ENCODE measurements at places on chromosomes 1 and 21.
A peak's percentile ranks its signal among the peaks of the same experiment; 100 is the strongest.

DNA sequence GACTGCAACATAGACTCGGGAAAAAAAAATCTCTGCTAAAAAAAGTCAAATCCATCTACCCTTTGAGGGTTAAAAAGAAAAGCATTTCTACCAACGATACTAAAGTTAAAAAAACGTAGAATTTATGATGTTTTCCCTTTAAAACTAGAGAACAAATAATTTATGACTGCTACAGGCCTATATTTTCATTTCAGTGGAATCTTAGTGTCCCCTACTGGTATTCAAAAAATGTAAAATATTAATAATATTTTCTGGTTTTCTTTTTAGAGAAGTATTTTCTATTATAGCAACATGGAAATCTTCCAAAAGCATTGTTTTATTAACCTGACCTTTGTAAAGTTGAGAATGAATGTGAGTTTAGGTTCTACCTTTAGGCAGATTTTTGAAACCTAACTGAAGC lies 1582.2 kb downstream of the MRPL39 start:
- no peak for DNase-seq

DNA sequence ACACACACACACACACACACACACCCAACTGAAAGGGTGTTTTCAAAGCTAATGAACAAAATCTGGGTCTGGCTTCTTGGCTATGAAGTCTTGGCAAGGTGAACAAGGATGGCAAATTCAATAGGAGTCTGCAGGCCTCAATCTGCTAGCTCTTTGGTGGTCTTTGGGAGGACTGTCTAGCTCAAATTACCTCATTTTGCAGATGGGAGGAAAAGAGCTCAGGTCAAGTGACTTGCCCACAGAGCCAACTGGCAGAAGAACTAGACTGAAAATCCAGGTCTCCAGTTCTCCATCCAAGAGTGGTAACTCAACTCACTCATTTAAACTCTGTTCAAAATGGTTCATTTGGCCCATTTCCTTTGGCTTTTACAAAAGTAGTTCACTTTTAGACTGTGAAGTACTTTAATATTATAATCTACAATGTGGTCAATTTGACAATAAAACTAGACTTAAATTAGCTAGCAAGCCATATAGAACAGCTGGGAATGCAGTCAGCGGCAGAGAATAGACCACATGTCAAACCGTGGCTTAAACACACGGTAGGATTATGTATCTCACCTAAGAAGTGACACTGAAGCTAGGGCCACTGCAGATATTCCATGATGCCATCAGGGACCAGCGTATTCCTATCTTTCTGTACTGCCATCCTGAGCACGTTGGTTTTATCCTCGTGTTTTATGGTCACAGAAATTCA lies 112.9 kb downstream of the APP start:
- DNase-seq: no peak

DNA sequence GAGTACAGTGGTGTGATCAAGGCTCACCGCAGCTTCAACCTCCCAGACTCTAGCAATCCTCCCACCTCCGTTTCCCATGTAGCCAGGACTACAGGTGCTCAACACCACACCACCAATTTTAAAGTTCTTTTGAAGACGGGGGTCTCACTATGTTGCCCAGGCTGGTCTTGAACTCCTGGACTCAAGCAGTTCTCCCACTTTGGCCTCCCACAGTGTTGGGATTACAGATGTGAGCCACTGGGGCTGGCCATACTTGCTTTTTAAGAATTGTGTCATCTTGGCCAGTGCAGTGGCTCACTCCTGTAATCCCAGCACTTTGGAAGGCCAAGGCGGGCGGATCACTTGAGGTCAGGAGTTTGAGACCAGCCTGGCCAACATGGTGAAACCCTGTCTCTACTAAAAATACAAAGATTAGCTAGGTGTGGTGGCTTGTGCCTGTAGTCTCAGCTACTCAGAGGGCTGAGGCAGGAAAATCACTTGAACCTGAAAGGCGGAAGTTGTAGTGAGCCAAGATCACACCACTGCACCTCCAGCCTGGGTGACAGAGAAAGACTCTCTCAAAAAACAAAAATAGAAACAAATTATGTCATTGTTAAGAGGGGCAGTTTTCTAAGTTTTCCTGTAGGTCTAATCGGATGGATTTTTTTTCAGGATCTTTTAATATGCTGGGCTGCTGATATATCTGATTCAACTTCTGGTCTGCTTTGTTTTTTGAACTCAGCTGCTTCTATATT lies 18.7 kb downstream of the AK4 start:
- no peak for DNase-seq

DNA sequence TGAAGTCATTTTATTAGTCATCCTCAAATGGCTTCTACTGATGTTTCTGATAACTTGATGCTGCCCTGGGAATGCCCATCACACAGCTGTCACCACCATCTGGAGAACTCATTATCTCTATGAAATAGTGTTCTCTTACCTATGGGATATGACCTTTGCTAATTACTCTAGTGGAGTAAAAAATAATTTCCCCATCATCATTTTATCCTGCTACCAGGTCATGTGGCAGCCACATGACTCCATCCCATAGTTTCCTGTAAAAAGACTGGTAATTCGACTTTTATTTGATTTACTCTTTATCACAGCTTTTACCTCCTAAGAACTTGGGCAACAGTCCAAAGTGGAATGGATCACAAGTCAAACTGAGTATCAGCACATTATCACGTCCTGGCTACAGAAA lies 76.1 kb upstream of the USP25 start:
- DNase-seq: no peak

GRCh38 chr1:76066394-76066793 lies 8.2 kb upstream of the ST6GALNAC3 start:
- DNase-seq: peak; percentile 36

DNA sequence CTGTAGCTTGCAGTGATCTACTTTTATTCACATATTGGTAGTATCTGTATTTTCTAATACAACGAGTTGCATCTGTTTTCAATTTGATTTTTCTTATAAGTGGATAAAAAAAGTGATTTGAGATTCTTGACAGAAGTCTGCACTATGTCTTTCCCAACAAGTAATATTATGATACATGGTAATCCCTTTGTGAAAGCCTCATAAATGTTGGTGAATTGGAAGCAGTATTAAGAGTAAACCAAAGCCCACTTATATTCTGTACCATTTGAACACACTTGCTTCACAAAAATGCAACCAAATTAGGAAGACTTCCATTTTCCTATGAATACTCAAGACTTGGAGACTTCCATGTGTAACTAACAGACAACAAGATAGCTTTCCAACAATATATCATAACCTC lies 172.0 kb downstream of the HMCN1 start:
- no peak for DNase-seq

GRCh38 chr1:109759513-109760334 lies 4.0 kb downstream of the EPS8L3 start:
- DNase-seq: no peak

DNA sequence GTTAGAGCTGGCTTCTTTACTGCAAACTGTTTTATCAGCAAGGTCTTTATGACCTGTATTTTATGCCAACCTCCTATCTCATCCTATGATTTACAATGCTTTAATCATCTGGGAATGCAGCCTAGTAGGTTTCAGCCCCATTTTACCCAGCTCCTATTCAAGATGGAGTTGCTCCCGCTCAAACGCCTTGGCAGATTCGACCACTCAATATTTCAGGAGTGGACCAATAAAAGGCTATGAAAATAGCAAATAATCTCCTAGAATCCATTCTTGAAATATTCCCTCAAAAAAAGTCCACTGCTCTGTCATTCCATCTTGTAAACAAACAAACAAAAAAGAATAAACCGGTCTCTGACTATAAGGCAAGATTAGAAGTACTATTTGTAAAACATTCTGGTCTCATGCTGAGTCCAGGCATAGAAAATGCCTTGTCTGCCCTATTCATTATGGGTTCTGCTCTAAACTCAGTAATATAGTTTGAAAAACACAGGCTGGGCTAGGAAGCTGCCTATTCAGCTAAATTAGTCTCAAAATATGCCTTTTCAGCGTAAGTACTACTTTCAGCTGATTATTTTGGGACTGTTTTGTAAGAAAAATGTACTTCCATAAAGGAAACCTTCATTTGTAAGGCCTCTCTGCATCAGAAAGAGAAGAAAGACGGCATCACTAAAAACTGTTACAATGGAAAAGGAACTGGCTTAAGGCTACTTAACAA lies 53.0 kb downstream of the TBX19 start:
- no peak for DNase-seq

DNA sequence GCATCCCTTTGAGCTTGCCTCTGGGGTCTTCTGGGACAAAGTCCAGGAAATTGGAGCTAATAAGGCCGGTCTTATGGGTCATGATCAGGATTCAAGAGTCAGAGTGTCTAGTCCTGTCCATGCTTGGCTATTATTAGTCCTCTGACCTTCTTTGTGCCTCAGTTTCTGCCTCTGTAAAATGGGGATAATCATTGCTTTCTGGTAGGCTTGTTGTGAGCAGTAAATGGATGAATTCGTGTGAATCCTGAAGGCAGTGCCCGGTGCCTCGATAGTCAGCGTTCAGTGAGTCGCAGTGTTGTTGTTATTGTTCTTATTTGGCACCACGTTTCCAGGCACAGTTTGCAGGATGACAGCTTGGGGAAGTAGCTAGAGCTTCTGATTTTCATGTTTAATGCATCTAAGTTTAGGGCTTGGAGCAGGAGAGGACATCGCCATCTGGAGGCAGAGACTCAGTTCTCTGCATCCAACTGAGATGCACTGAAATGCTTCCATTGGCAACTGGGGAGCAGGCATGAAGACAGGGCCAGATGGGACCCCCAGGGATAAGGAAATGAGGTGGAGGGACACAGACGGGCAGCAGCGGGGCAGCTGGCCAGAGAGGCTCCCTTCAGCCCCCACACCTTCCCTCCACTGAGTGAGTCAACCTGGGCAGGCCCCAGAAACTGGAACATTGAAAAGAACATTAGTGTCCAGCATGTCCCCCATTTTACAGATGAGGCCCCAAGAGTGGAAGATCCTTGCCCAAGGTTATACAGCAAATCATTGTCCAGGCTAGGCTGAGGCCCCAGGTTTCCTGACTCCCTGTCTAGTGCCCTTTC lies 160.3 kb downstream of the PTPRU start:
- peak; percentile 11 for DNase-seq

GRCh38 chr1:61358770-61359455 lies 276.6 kb downstream of the NFIA start:
- DNase-seq: peak; percentile 37

- no peak for DNase-seq
Observed at GRCh38 chr1:116531917-116532316, 38.9 kb downstream of the CD58 start.

DNA sequence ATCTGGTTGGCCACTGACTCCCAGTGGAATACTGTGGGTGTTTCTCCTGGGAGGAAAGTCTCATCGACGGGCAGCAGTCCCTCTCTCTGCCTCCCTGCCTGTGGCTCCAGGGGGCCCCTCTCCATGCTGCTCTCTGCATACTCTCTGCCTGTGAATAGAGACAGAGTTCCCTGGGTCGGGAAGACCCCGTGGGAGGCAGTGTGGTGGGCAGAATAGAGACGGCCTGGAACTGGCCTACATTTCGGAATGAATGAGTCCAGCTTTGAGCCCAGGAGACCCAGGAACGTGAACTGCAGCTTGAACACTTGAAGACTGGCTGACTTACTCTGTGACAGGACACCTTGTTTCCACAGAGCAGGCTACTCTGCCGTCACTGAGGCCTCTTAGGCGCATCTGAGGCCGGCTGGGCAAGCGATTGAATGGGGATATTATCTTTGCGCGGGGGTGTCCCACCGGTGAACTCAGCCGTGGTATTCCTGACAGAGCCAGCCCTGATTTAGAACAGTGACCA lies 64.0 kb downstream of the KIF21B start:
- no peak for DNase-seq

DNA sequence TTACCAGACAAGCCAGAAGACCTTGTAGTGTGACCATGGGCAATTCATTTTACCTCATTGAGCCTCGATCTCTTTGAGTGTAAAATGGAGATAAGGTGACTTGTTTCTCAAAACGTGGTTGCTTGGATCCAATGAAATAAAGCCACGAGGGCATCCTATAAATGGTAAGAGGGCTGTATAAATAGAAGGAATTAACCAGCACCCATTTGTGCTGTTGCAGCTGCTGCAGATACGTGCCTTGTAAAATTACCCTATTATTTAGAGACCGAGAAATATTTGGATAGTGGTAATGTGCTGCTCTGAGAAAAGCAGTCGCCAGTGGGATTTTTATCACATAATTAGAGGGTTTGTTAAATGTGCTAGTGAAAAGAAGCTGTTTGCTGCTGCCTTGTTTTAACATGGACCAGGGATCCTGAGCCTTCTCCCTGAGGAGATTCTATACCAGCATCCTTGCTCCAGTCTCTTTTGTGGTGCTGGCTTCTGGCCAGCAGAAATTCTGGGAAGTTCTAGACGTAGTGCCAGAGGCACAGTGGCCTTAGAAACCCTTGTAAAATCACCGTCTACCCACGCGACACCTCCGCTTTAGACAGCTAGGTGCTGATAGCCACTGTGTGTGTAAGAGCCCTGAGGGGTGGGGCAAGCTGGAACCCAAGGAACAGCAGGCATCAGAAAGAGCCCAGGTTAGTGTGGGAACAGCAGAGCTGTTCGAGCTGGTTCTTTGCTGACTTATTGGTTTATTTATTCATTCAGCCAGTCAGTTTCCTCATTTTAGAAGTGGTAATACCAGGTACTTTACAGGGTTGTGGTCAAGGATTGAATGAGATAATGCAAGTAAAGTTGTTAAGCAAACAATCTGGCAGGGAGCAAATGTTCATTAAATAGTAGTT lies 137.5 kb downstream of the NOS1AP start:
- peak; percentile 70 for DNase-seq

- no peak for DNase-seq
Observed at GRCh38 chr21:28587748-28588147, 404.9 kb downstream of the LTN1 start.

- DNase-seq: no peak
Observed at GRCh38 chr1:34648501-34648900, 106.3 kb upstream of the GJB5 start.

- peak; percentile 78 for DNase-seq
Observed at GRCh38 chr1:75745276-75745675, 20.8 kb downstream of the ACADM start.

DNA sequence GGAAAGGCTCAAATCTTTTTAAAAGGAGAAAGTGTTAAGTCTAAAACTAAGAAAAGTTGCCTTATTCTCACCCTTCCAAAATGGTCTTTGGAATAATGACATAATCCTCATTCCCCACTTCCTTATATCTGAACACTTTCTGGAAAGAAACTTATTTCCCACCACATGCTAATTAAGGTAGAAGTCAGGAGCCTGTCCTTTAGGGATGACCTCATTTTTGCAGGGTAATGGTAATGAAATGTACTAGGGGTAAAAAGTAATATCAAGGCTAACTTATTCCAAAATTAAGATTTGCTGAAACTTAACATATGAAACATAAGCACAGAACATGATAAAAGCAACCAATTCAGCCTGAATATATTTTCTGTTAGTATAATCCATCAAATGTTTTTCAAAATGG lies 29.4 kb upstream of the C1orf185 start:
- DNase-seq: no peak

DNA sequence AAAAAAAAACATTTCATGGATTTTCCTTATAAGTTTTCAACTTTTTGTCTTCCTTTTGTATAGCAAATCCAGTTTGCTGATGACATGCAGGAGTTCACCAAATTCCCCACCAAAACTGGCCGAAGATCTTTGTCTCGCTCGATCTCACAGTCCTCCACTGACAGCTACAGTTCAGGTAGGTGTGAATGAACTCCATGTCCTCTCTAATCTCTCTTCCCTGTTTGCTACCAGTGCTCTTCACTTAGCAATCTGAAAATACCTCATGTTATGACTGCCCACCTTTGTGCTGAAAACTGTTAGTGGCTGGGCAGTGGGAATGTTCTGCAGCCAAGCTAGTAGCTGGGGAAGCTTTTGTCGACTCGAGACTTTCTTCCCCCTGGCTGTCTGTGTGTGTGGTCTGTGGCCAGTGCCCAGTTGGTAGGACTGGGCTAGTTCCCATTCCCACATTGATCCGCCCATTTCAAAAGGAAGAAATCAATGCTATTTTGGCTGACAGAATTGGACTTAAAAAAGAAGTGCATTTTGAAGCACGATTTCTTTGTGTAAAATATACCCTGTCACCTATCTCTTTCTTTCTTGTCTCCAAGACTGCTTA lies 24.5 kb downstream of the AHCYL1 start:
- DNase-seq: no peak
